ENCODE measurements at places on chromosomes 5 and 9.

GRCh38 chr9:97873882-97874281, 20.9 kb downstream of the FOXE1 start:
- DNase-seq = no peak

DNA sequence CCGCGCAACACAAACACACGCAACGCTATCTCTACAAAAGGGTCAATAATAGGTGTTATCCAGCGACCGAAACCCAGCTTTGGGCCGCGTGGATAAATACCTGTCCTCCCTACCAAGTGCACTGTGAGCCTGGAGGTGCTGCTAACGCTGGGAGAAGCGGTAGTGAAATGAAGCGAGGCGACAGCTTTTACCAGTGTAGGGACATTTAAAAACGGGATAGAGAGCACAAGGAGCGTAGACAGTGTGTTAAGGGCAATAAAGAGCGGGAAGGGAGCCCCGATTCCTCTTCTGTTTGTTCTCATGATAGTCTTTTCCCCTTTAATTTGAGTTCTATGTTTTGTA, 421 bp upstream of the DEPDC1B start:
- DNase-seq = no peak

DNA sequence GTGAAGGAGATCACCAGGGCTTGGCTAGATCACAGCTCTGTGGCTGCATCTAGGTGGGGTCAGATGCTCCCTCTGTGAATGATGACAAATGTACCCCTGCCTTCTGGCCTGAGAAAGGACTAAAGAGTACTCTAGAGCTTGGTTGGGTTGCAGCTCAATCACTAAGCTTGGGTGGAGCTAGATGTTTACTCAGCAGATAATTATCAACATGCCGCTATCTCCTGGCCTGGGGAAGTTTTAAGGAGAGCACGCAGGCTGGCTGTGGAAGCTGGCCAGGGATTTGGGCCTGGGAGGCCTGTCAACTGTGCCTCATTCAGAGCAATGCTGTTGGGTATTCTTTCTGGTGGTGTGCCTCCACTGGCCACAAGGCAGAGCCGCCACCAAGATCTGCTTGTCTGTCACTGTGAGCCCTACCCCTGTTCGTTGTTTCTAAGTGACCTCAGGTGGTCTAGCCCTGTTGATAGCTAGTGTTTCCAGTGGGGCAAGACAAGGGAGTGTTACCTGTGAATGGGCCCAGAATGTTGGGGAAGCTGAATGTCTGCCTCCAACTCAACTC, 181.7 kb downstream of the ADGRV1 start:
- no peak for DNase-seq

GRCh38 chr5:176350416-176350815, 11.1 kb downstream of the KIAA1191 start:
- no peak for DNase-seq

DNA sequence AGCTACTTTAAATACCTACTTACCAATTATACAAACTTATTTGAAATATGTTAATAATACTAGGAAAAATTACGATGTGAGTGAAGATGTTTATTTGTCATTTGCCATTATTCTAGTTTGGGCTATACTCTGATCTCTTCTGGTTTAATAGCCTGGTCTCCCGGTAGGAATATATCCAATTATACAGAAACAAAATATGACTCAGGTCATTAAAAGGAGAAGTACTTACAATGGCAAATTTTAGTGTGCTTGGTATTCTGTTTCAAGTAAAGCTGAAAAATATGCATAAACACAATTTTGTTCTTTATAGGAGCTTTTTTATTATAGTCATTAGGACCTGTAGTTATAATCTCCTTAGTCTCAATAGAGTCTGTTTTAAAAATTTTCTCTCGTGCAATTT, 176.8 kb downstream of the SLCO4C1 start:
- no peak for DNase-seq

DNA sequence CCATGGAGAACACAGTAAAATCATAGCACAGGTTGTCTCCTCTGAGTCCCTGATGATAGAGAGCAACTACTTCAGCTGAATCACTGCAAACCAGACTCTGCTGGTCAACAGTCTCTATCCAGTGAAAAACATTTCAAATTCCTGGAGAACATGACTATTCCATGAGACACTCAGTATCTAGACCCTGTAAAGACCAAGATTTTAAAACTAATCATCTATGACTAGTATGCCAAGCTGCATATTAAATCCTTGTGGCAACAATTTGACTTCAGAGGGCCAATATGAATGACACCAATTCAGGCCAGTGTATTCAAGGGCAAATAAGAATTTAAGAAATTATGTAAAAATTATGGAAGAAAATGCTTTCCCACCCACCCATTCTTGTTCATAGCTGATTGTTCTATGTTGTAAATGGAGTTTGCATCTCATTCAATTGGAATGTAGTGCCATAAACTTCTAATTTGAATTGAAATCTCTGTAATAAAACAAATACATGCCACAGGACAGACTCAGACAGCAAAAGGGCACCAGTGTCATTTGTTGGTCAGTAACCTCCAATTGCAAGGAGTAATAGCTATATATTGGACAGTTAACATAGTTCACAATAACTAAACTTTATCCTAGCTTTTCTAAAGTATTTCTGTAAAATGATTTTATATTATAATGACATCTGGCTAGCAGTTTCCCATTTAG, 80.1 kb upstream of the LPAR1 start:
- DNase-seq = no peak

- DNase-seq = no peak
Observed at GRCh38 chr9:109918339-109919163, 138.6 kb downstream of the PALM2AKAP2 start.

DNA sequence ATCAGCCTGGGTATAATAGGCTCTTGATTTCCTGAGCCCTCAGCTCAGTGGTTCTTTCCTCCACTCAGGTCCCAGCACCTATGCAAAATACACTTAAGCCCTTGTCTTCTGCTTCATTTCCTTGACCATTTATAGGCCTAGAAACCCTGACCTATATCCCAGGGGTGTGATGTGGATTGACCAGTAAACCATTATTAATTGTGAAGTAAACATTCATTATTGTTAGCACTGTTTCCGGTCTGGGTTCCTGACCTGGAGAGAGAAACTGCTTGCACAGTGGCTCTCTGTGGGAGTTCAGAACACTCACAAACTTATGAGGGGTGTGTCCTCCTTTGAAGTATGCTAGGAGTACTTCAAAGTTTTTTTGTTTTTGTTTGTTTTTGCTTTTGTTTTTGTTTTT, 19.6 kb upstream of the TOMM5 start:
- no peak for DNase-seq

DNA sequence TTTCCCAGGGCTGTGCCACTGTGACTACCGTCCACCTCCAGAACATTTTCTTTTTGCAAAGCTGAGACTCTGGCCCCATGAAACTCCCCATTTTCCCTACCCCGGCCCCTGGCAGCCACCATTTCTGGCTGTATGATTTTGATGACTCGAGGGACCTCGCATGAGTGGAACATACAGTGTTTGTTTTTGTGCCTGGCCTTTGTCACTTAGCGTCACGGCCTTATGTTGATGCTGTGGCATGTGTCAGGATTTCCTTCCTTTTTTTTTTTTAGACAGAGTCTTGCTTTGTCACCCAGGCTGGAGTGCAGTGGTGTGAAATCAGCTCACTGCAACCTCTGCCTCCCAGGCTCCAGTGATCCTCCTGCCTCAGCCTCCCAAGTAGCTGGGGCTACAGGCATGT, 42.7 kb downstream of the ASS1 start:
- DNase-seq = no peak

- no peak for DNase-seq
Observed at GRCh38 chr5:126984632-126985031, 45.7 kb downstream of the MARCHF3 start.

GRCh38 chr5:5183933-5184332, 43.8 kb downstream of the ADAMTS16 start:
- no peak for DNase-seq

- DNase-seq = no peak
Observed at GRCh38 chr5:116084287-116084691, 536 bp upstream of the COMMD10 start.

DNA sequence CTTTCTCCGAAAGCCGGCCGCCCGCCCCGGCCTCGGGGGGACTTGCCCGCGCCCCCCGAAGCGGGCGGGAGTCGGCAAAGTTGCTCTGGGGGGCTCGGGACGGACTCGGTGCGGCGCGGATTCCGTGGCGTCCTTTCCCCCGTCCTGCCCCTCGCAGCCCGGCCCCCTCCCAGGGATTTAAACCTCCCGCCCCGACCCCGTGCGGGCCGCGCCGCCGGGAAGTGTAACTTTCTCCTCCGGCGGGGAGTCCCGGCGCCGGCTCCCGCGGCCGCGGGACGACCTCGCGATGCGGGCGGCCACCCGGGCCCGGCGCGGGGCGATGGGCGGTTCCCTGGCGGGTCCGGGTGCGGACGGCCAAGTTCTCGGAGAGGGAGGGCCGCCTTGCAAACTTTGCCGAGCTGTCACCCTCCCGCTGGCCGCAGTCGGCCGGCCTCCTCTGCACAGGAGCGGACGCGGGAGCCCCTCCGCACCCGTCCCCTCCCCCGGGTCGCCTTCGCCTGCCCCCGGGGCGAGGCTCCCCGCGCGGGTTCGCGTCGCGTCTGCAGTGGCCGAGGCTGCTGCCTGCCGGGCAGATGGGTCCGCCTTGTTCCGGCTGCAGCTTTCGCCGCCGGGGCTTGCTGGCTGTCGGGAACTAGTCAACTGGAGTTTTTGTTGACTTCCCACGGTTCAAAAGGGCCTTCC, 732 bp downstream of the PBX3 start:
- no peak for DNase-seq

DNA sequence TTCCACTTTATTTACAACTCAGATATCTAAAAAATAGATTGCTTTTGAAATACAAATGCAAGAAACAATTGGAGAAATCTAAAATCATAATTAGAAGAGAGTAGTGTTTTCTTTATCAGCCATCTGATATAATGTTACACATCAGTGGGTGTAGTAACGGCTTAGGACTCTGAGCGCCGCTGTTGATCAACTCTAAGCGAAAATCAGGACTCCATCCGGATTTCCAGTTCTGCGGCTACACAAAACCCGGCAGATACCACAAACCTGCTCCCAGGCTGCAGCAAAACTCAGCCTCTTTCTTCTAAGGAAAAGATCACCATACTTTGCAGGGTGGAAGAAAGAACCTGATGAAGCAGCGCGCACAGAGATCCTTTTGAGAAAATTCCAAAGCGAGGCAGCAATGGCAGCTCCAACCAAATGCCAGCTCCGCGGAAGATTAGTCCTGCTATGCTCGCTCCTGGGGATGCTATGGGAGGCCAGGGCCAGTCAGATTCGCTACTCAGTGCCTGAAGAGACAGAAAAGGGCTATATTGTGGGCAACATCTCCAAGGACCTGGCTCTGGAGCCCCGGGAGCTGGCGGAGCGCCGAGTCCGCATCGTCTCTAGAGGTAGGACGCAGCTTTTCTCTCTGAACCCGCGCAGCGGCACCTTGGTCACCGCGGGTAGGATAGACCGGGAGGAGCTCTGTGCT, at the start of gene PCDHGA9:
PCDHGA9 (plus strand) TSS at position 226 of the 691 bp plus-strand sequence; CDS start at position 401, 175 bp downstream.
- DNase-seq = no peak

DNA sequence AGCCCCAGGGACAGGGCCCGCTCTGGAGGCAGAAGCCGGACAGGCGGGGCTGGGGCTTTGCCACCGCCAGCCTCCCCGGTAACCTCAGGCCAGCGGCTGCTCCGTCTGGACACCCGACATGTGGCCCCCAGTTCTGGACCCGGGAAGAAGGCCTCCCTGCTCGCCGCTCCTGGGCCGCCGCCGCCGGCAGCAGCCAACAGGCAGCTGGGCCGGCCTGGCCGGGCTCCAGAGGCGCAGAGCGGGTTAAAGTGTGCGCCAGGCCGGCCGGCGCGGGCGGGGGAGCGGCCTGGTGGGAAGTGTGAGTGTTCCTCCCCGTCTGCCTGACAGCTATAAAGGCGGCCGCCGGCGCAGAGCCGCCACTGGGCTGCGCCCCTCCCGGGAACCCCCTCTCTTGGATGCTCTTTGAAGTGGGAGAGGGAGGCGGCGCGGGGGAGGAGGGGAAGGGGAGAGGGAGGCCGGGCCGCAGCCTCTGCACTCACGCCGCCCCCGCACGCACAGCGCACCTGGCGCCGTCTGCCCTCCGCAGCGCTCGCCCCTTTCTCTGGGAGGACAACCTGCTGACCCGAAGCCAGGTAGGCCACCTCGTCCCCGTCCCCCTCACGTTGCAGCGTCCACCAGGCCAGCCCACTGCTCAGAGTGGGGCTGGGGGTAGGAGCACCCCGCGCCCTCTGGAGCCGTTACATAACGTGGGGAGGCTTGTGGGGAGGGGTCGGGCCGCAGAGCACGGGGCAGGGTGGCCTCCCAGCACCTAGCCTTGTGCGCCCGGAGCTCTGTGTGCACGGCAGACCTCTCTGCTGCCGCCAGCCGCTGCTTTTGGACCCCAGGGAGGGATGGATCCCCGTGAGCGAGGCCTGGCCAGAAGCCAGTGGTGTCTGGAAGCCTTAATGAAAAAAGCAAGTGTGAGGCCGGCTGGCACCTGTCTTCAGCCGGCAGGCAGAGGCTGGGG, at the start of gene ADAMTSL2:
ADAMTSL2 (plus strand) TSS at position 359 of the 946 bp plus-strand sequence. CDS start 2,009 bp downstream, outside the sequence.
- DNase-seq = peak; percentile 13

DNA sequence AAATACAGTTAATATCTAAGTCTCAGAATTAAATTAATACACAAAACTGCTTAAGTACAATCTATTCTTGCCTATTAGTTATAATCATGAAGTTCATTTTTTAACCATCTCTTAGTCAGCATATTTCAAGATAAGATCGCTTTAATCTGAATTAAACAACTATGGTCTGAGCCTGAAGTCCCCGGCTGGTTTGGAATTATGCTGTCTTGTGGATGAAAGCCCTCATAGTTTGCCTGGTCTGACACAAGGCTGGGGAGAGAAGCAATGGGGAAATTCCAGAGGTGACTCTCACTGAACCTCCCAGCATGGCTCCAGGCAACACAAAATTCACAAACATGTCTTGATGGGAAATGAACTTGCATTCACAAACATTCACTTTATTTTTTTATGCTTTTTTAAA, 28.0 kb upstream of the GRAMD2B start:
- peak; percentile 57 for DNase-seq

DNA sequence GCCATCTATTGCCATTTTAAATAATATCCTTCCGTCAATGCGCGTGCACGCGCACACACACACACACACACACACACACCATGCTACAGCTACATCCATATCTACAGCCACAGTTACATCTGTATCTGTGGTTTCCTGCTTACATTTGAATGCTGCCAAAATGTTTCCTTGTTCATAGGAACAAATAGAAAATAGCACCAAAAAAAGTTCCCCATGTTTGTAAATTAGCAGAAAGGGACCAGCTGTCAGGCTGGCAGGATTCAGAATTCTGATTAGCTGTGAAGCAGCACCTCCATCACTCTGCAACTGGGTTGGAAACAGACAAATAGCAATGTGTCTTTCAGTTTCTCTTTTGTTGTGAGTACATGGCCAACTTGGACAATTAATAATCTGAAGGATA, 601.5 kb downstream of the IRX1 start:
- DNase-seq = no peak

- DNase-seq = no peak
Observed at GRCh38 chr9:131233995-131234394, 42.3 kb downstream of the FAM78A start.

DNA sequence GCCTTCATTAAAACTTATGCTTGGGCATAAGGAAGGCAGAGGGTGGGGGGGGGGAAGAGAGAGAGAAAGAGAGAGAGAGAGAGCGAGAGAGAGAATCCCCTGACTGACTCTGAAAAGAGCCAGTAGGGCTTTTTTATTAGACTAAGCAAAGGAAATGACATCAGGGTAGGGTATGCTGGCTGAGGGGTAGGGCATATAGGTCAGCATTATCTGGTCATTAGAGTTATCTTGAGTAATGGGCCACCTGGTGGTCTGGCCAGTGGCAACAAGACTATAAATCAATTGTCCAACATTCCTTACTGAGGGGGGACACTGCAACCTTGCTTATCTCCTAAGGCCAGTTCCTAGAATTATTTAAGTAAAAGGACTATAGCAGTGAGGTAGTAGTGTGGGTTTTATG, 67.2 kb downstream of the TSSK1B start:
- no peak for DNase-seq

- DNase-seq = peak; percentile 99
Observed at GRCh38 chr5:33788922-33789566, 102.7 kb downstream of the ADAMTS12 start.
